Fibroblast of the aortic adventitia (primary cell): ENCODE measurements at places on chromosomes 7 and 10. TPM values are rescaled to one million over a fixed set of nuclear protein-coding genes. Genes with fewer than 3 reads are reported as not detected.

Gene HOXA10
- 0.08 TPM in 1 of 2 replicates, not detected in the other for total RNA-seq

- DNase-seq = no peak
These were observed 86.4 kb downstream of the PRPF18 start for GRCh38 chr10:13673156-13673555.

Gene NOD1
- total RNA-seq = 7.5 and 14.8 TPM in 2 replicates

DNA sequence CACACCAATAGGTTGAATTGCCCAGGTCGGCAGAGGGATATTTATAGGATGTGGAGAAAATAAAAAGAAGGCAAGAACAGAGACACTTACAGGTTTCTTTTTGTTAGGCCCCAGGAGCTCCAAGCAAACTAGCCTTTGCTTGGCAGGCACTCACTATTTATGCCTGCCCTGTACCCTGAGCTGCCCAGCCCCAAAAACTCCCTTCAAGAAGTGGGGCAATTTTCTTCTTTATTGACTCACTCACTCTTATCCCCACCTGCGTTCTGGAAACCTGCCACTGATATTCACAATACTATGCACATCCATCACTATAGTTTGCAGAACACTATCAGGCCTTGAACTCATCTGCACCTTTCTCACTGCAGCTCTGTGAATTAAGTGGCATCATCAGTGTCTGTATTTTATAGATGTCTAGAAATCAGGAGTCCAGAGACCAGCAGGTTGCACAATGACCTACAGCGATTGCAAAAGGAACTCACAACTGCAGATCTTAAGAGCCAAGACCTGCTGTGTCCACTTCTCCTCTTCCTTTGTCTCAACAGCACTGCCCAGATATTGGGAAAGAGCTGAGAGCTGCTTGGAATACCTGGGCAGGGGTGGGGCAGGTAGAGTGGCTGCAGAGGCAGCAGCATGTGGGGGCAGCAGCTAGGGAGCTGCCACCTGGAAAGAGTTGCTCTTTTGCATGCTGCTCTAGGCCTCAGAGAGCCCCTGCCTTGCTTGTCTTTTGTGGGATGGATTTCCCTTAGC lies at the start of gene SFTPD:
Gene SFTPD (minus strand): TSS at position 130 of the 747 bp plus-strand sequence. CDS start 2,446 bp downstream, outside the sequence.
- DNase-seq = no peak

Gene MACROH2A2
- total RNA-seq = 10.0 and 12.2 TPM in 2 replicates

GRCh38 chr10:53754596-53755250 lies 982.1 kb upstream of the MBL2 start:
- DNase-seq = no peak

GRCh38 chr7:156178214-156178613 lies 366.0 kb upstream of the SHH start:
- no peak for DNase-seq

- DNase-seq = no peak
These were observed 8.5 kb upstream of the ZNF22 start for GRCh38 chr10:44992070-44992731.

Gene MOGAT3
- not detected in 2 replicates for total RNA-seq
